ENCODE measurements at places on chromosomes 3 and 15. TPM values are rescaled to one million over a fixed set of nuclear protein-coding genes. Genes with fewer than 3 reads are reported as not detected.

Gene DPPA2
- not detected for total RNA-seq

Gene MESP1
- 6.4 TPM for total RNA-seq

Gene BLOC1S6
- total RNA-seq, result 52.0 TPM

DNA sequence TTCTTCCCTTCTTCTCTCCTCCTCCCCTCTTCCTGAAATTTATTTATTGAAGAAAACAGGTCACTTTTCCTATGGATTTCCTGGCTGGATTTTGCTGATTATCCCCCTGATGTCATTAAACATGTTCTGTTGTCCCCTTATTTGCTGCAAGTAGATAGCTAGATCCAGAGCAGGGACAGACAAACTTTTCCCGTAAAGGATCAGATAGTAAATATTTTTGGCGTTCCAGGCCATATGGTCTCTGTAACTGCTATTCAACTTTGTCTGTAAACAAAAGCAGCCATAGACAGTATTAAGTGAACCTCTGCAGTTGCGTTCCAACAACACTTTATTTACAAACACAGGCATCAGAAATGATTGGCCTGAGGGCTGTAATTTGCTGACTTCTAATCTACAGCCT lies 241.3 kb downstream of the NEK10 start:
- no peaks in the 10 kb centered on the region for H3K27me3 ChIP-seq
- H3K27ac ChIP-seq, result no peak overlapping the region
- H3K36me3 ChIP-seq, result no peaks in the 10 kb centered on the region

- H3K27ac ChIP-seq, result no peak overlapping the region
- no peaks in the 10 kb centered on the region for H3K36me3 ChIP-seq
- DNase-seq, result no peak
- H3K4me3 ChIP-seq, result no peak overlapping the region
- no peaks in the 10 kb centered on the region for H3K4me1 ChIP-seq
Observed at GRCh38 chr3:45188719-45189659, 37.1 kb downstream of the TMEM158 start.

- no peak overlapping the region for H3K27ac ChIP-seq
- no peaks in the 10 kb centered on the region for H3K36me3 ChIP-seq
- no peaks in the 10 kb centered on the region for H3K4me1 ChIP-seq
Observed at GRCh38 chr3:123813876-123814275, 70.3 kb downstream of the MYLK start.

DNA sequence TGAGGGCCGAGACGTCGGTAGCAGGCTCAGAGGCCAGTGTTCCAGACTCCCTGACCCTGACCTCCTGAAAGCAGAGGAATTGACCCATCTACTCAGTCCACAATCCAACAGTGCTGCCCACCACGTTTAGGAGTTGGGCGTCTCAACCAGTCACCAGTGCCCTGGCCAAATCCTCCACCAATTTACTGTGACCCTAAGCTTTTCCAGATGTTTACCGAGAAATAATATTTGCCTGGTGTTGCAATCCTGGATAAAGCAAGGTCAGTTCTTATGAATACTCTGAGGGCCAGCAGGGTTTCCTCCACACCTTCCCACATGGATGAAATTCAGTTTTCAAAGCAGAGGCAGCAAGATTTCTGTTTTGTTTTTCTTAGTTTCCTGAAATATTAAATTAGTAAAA lies 7.5 kb upstream of the APOD start:
- no peaks in the 10 kb centered on the region for H3K4me1 ChIP-seq
- H3K36me3 ChIP-seq, result no peaks in the 10 kb centered on the region
- H3K27me3 ChIP-seq, result no peaks in the 10 kb centered on the region
- H3K27ac ChIP-seq, result no peak overlapping the region

Measured in Panc1 (cell line).